Cortex of kidney (tissue), 1 donor: ENCODE measurements at places on chromosomes 3 and 15.

DNA sequence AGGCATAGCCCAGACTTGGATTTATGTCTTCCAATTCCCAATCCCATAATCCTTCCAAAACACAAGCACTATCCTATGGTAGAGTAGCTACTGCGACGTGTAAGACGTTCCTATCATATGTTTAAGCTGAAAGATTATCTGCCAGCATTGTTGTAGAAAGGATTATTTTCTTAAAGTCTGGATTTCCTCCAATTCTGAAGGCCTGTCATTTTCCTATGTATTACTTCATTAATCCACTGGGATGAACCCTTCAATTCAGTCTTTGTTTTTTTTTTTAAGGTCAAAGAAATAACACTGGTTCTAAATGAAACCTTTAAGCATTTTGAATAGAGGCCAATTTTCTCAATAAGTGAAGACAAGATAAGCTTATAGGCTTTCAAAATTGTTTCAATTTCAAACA, 289.0 kb downstream of the SLC9A9 start:
- DNase-seq: no peak

DNA sequence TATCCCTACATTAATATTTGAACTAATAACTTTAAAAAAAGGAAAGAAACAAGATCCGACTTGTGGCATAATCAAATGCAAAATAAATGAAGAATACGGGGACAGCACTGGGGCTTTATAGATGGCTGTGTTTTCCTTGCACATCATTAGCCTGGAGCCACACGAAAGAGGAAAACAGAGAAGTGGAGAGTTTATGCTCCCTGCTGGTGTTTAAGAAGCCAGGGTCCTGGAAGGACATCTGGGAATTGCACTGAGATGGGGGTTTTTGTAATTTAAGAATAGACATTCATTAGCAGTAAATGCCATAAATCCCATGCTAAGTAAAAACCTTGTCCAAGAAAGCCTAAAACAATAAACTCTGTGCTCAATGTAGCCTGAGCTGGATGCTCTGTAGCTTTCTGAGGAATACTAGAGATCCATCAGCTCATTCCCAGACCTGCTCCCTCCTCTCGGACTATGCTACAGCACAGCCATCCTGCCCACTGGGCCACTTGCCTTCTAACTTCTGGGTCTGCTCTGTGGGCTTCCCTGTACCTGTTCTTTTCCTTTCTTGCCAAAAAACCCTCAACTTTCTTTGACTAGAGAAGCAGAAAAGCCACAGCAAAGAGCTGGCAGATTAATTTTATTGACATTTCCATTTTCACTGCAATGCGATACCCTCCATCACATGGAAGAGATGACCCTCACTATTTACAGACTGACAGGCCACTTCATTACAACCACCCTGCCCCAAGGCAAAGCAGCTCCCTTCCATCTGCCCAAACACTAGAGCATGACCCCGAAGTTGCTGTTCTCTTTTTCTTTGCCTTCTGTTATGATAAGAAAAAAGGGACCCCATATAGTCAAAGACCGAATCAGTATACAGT, 62.3 kb downstream of the MEIS2 start:
- no peak for DNase-seq

- DNase-seq: no peak
Observed at GRCh38 chr15:69320977-69321554, 22.4 kb downstream of the PAQR5 start.

DNA sequence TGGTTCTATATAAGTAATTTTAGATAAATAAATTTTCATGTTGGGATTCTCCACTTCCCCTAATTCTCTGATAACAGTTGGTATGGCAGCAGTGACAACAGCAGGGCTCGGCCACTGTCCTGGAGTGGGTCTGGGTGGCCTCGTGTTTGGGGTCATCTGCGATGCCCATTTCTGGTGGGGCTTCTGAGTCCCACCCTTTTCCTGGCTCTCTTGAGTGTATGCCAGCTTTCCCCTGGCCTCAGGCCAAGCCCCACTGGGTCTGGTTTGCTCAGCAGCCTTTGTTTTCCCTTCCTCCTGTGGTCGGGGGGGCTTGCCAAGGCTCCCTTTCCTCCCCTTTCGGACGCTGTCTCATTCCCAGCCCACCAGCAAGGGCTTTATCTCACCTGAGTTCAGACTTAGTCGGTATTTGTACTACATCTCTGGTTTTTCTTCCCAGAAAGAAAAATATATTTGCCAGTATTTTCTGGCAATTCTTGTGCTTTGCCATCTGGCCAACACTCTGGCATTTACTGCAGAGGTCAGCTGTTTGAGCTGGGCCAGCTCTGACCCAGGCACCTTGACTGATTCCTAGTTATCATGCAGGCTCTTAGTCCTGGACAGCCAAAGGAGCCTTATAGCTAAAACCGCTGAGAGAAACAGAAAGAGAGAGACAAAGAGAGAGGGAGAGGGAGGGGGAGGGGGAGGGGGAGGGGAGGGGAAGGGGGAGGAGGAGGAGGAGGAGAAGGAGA, 35.2 kb downstream of the MYZAP start:
- DNase-seq: no peak

DNA sequence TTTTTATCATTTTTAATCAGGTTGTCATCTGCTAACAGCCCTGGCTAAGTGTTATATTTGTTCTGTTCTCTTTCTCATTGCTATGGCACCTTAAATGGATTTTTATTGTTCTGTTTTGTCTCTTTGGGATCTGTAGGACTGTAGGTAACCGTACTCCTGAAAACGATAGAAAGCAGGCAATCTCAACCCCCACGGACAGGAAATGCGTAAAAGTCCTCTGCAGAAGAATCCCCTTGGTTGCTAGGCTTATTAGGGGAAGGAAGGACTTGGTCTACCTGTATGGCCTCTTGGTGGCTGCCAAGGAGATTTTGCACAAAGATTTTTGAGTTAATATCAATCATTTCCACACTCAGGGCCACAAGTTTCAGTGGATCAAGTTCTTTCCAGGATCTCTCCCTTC, 571.9 kb upstream of the ZNF385D start:
- no peak for DNase-seq

GRCh38 chr15:75923756-75924155, 20.1 kb downstream of the FBXO22 start:
- no peak for DNase-seq
